ENCODE measurements at places on chromosomes 1 and 21.
A peak's percentile ranks its signal among the peaks of the same experiment; 100 is the strongest.

GRCh38 chr1:209626346-209627026 lies 25.7 kb downstream of the LAMB3 start:
- DNase-seq: no peak

- DNase-seq: no peak
These were observed 113.6 kb upstream of the TIAM1 start for GRCh38 chr21:31457675-31458074.

GRCh38 chr1:21397813-21398188 lies 42.1 kb upstream of the NBPF3 start:
- no peak for DNase-seq

DNA sequence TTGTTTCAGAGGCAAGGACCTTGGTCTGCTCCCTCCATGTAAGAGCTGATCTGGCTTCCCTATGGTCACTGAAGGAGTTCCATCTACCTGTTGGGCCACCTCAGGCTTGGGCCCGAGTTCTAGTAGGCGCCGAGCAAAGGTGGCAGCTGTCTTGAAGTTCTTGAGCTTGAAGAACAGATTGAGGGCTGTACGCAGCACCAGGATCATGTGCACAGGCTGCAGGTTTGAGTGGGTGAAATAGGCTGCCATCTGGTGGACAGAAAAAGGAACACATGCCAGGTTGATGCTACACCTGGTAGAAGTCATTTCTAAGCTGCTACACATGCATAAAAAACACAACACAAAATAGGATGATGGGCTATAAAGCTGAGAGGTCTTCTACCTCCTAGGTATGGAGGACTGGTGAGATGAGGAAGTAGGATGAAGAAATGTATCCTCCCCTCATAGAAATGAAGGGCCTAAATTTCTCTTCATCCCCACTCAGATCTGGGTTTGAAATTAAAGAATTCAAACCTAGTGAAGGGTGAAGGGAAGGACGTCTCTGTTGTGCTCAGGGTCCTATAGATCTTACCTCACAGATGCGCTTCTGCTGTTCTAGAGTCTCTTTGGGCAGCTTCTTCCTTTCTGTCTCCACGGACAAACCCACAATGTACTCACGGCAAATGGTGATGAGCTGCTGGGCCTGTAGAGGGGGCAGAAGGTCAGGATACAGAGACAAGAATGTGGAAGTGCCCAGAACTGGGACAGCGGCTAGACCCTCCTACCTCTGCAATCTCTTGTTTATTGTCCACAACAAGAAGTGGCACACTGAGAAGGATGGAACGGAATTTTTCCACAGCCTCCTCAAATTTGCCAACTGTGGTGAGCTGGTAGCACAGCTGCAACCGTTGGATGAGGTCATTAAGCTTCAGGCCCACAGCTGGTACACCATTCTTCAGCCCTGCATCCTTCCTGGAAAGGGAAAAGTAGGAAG lies 6.6 kb upstream of the PEX19 start:
- peak; percentile 27 for DNase-seq

GRCh38 chr21:27569091-27569490 lies 602.2 kb upstream of the ADAMTS5 start:
- DNase-seq: no peak

- DNase-seq: no peak
These were observed 32.6 kb upstream of the PARP1 start for GRCh38 chr1:226440512-226440911.

DNA sequence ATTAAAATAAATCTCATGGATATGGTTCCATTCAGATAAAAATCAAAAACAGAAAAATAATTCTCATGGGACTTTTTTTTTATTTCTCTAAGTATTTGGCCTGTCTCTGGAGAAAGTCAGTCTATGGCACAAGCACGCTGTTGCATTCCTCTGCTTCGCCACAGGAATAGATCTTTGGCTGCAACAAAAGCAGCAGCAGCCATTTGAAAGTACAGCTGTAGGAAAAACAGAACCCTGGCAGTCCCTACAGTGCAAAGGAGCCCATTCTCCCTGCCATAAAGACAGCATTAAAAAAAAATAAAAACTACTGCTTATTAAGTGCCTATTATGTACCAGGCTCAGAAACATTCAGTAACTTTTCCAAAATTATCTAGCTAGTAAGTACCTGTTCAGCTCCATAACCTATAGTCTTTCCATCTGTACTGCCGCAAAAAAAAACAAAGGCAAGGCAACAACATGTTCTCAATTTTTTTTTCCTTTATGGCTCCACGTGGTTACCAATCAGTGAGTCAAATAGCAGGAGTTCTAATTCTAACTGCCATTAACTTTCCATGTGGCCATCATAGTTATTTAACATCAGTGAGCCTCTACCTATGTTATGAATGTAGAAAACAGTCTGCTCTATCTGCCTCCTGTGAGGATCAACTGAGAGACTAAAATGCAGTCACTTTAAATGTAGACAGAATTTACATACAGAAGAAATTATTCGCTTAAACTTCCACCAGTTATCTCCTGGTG lies 22.7 kb downstream of the SLC35D1 start:
- no peak for DNase-seq

DNA sequence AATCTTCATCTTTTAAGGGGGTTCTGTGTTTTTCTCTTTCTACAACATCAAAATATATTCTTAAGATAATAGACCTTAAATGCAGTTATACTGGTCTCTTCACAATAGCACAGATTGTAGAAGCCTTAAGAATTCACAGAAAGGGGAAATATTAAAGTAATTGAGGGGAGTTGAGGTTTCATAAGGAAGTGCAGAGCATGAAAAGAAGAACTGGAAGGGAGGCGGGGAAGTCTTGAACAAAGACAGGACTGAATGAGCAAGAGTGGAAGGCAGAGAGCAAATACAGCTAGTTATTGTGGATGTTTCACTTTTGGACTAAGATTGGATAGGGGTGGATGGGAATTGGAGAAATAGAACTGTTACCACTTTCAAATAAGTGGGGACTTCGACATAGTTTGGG lies 67.7 kb downstream of the PTGER3 start:
- DNase-seq: no peak

GRCh38 chr1:207223162-207223561 lies 98.3 kb upstream of the CD55 start:
- no peak for DNase-seq

DNA sequence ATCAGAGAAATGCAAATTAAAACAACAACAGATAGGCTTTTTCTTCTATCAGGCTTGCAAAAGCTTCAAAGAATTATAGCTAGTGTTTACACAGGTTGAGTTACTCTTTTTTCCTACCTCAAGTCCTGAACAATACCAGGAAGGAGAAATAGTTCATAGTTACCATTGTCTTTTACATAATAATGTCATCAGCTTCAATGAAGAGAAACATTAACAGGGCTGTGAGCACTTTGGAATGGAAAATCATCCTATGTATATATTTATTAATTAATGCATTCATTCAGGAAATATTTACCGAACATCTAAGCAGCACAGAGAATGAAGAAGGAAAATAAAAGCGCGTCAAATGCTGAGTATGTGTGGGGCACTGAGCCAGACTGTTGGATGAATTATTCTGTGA lies 197.3 kb downstream of the ZBTB18 start:
- DNase-seq: no peak
